LoVo (cell line): ENCODE measurements at places on chromosomes 13 and 19.

- DNase-seq, result no peak
These were observed 93.8 kb upstream of the ARHGEF7 start for GRCh38 chr13:111021270-111021669.

- no peak for DNase-seq
These were observed 709 bp downstream of the DPP9 start for GRCh38 chr19:4722671-4723594.

GRCh38 chr19:23436944-23437343, 41.7 kb upstream of the ZNF91 start:
- no peak for DNase-seq

GRCh38 chr13:101013245-101013644, 338.6 kb upstream of the TMTC4 start:
- DNase-seq, result no peak
